ENCODE measurements at places on chromosomes 12 and 14.

- DNase-seq, result no peak
Observed at GRCh38 chr12:65867394-65867793, 43.1 kb downstream of the HMGA2 start.

- DNase-seq, result no peak
Observed at GRCh38 chr14:79706382-79706781, 504.9 kb downstream of the DIO2 start.

- DNase-seq, result no peak
Observed at GRCh38 chr12:88362439-88362838, 217.8 kb downstream of the KITLG start.

GRCh38 chr14:83441801-83442200 is 1908.1 kb upstream of the SEL1L start:
- DNase-seq, result no peak

- no peak for DNase-seq
Observed at GRCh38 chr12:62766496-62766895, 168.5 kb downstream of the PPM1H start.

- no peak for DNase-seq
Observed at GRCh38 chr12:51622564-51622963, 31.5 kb downstream of the SCN8A start.

GRCh38 chr14:70563869-70564268 is 29.1 kb upstream of the ADAM20 start:
- no peak for DNase-seq

DNA sequence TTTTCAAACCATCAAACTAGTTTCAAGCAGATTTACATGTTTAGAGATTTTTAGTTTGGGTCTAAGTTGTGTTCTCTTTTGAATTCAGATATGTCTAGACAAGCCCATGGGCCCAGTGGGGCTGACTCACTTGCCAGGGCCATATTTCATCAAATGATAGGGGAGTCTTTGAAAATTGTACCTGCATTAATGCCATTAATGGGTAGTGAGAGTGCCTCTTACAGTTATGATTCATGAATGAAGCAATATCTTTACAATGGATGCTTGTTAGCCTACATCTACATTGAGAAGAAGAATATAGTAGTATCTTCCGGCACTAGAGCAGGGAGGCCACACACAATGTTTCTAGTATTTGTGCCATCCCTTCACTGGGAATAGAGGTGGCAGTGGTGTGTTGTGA is 174.2 kb upstream of the E2F7 start:
- no peak for DNase-seq

DNA sequence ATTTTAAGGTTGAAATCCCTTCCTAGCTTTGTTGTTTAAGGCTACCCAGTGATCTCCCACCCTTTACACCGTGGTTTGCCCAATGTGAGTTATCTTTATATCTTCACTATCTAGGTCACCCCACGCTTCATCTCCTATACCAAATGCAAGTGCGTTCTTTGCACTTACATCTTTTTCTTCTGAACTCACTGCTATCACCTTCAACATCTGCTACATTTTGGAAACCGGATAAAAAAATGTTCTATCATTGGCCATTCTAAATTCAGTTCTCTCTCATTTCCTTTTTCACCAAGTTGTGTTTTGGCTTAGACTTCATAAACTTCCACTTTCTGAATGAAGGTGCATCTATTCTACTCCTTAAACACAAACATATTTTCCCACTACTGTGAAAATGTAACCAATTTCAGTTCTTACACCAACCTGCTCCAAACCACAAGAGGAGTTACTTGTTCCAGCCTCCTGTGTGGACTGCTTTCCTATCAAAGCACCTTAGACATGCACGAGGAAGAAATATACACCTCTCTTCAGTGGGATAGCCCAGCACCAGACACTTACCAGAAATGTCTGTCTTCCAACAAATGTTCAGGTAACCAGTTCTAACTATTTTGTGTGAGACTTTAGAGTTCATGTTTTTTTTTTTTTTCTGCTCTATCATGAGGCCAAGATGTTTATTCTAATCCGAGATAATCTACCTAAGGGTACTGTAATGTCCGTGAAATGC is 21.9 kb downstream of the CLEC9A start:
- no peak for DNase-seq

GRCh38 chr12:49894751-49895148 is 8.9 kb downstream of the FAIM2 start:
- no peak for DNase-seq

GRCh38 chr12:88952562-88952942 is 372.3 kb upstream of the KITLG start:
- DNase-seq, result no peak

DNA sequence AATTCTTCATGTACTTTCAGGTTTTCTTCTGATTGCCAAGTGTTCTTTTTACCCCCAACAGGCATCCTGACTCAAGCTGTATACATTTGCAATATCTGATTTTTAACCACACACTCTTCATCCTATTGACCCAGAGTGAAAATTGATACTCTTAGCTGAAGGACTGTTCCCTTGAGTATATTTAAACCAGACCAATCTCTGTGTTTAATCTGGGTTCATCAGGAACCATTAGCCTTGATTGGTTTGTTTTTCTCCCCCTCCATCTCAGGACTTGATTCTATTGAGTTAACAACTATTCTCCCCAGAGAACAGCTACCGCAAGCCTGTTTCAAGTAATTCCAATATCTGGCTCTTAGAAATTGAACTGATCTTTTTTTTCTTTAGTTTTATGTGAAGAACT is 222.3 kb upstream of the NOVA1 start:
- no peak for DNase-seq

DNA sequence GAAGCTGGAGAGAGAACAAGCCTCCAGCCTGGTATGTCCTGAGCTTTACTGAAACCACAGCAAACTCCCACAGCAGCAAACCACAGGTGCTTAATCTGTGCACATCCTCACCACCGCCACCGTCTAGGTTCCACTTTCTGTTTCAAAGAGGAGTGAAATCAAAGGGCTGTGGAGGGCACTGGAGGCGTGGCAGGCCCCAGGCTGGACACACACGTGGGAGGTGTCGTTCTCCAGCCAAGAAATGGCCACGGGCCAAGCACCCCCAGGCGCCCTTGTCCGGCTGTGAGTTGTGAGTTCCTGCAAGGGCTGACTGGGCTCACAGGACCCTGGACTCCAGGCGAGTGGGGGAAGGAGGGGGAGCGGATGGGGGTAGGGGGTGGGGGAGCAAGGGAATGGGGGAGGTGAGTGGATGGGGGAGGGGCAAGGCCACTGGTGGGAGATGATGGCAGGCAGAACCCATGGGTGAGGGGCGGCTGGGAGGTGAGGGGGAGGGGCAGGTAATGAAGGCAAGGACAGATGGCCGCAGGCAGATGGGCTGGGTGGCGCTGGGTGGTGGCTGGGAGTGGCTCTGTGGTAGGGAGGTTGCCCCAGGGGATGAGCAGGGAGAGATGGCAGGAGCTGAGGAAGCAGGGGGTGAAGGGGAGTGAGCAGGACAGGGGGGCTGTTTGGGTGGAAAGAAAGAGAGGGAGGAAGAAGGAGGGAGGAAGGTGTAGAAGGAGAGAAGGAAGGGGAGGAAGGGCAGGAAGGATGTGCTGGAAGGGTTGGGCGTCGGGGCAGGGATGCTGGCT is 86.7 kb downstream of the NCOR2 start:
- DNase-seq, result no peak
